ENCODE measurements at places on chromosomes 1 and 21. TPM values are rescaled to one million over a fixed set of nuclear protein-coding genes. Genes with fewer than 3 reads are reported as not detected.

Gene CIART
- 2.0 TPM for total RNA-seq

Gene UBXN10
- 0.50 TPM for total RNA-seq

Gene CORT
- total RNA-seq = not detected

Gene TEX38
- total RNA-seq = not detected

Gene C4BPA
- 0.16 TPM for total RNA-seq

GRCh38 chr1:9539829-9540550 is 725 bp downstream of the SLC25A33 start:
- DNase-seq = peak; percentile 37

GRCh38 chr1:48250572-48250971 is 28.1 kb downstream of the SLC5A9 start:
- DNase-seq = no peak

GRCh38 chr1:223208164-223209076 is 65.4 kb upstream of the TLR5 start:
- no peak for DNase-seq

DNA sequence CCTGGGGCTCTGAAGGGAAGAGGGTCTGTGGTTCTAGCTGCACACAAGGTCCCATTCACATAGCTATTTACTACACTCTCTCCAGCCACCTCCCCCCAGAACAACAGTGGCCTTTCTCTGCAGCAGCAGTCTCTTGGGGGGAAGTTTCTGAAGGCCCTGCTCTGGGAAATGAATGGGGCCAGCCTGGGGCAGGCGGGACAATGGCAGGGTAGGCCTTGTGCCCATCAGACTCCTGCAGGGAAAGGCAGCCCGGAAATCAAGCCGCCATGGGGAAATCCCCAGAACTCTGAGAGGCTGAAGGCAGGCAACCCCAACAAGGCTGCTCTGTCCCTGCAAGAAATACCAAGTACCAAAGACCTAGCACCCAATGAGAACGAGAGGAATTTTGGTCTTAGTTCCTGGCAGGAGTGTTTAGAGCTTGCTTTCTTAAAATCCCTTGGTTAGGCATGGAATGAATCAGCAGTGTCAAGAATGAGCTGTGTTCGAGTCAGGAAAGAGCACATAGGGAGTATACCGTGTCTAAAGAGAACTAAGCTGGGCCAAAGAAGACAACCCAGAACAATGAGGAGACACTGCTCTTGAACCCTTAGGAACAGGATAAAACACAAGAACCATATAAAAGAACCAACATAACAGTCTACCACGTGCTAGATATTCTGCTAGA is 11.3 kb downstream of the ARHGEF11 start:
- DNase-seq = no peak

DNA sequence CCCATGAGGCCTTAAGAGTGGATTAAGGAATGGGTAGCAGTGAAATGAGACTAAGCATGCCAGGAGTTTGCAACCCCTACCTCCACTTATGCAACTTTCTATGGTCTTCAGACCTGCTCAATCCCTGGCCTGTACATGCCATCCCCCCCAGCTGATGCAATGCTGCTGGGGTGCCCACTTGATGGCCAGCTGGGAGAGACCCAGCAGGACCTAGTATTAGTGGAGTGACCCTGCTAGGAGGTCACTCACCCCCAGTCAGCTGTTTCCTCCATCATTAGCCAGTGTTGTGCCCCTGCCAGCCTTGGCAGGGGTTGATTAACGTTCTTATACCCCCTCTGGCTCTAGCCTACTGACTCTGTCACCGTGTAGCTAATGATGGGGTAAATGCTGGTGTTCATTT is 236.6 kb downstream of the DYRK1A start:
- DNase-seq = no peak

- peak; percentile 73 for DNase-seq
These were observed at the start of gene MX2 for GRCh38 chr21:41361786-41362604. Gene MX2 (plus strand): TSS chr21:41362027. CDS start chr21:41376907, 14,880 bp downstream.

DNA sequence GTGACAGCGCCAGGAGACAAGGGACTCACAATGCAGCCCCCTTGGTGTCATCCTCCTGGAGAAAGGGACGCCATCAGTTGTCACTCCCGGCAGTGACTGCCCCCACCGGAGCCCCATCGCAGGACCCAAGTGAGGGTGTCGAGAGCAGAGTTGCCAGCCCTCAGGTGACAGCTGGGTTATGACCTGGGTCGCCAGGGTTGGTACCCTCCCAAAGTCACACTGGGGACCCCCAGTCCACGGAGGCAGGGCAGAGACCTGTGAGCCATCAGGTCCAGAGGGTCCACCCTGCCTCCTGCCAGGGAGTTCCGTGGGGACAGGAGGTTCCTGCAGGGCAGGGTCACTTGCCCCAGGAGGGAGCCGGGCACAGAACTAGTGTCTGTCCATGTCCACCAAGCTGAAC is 78.2 kb upstream of the IFFO2 start:
- DNase-seq = no peak

- DNase-seq = no peak
These were observed 32.5 kb downstream of the RHOU start for GRCh38 chr1:228767636-228768354.

- no peak for DNase-seq
These were observed 14.8 kb downstream of the EDN2 start for GRCh38 chr1:41469706-41470105.

- DNase-seq = no peak
These were observed 936 bp downstream of the ZFP69B start for GRCh38 chr1:40451238-40451585.

All from activated T-cell treated with anti-CD3 and anti-CD28 coated beads, Interleukin-2, amount 50 U/mL, for 4 hours (primary cell).